ENCODE measurements at places on chromosomes 4 and X.

- DNase-seq = peak; percentile 37
Observed at GRCh38 chr4:77697860-77698590, 92.4 kb downstream of the CXCL13 start.

- no peak for DNase-seq
Observed at GRCh38 chr4:102616636-102617035, 115.5 kb downstream of the NFKB1 start.

GRCh38 chr4:21467551-21467950, 481.0 kb downstream of the KCNIP4 start:
- no peak for DNase-seq

GRCh38 chrX:116290359-116290758, 119.8 kb downstream of the AGTR2 start:
- DNase-seq = no peak

- no peak for DNase-seq
Observed at GRCh38 chr4:169054879-169055278, 44.8 kb upstream of the CBR4 start.

- DNase-seq = no peak
Observed at GRCh38 chr4:130591091-130591490, 1495.1 kb downstream of the C4orf33 start.

GRCh38 chr4:8675906-8676305, 83.3 kb downstream of the CPZ start:
- DNase-seq = no peak

- DNase-seq = no peak
Observed at GRCh38 chr4:28167411-28167810, 1306.8 kb downstream of the STIM2 start.

- no peak for DNase-seq
Observed at GRCh38 chrX:154419189-154419588, 7.8 kb downstream of the TAFAZZIN start.

- DNase-seq = no peak
Observed at GRCh38 chr4:153233761-153234371, 29.6 kb downstream of the TRIM2 start.

DNA sequence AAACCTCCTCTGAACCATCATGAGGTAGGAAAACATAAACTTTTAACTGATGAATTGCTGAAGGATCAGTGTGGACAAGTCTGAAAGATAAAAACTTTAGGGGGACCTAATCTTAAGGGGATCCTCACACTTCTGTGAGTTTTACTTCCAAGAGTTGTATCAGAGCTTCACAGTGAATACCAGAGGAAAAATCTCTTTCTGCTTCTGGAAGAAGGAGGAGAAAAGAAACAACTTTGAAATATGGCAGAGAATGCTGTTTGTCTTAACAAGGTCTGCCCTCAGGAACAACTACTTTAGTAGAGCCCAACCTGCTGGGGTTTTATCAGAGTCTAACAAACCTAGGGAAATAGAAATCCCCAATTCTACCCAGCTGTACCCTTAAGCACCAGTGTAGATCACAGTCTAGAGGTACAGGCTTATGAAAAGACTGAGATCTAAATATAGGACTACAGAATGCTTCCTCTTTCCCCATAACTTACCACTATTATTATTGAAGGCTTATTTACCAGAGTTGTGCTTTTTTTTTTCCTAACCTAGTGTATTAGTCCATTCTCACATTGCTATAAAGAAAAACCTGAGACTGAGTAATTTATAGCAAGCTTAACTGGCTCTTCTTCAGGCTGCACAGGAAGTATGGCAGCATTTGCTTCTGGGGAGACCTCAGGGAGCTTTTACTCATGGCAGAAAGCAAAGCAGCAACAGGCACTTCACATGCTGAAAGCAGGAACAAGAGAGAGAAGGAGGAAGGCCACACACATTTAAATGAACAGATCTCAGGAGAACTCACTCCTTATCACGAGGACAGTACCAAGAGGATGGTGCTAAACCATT, 167.9 kb downstream of the CAMK2D start:
- DNase-seq = no peak

DNA sequence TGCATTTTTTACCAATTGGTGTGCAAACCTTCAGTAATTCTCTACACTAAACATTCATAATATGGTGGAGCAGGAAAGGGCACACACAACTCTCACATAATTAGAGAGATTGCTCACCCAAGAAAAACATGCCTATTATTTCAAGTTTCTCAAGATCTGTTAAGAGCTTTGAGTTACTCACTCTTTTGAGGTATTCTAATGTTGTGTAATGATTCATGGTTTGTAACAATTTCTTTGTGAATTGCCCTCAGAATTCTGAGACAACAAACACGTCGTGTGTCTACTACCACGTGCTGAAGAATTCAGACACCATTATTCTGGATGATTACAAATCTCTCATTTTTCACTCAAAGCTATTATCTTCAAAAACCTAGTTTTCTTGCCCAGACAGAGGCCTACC, 82.8 kb downstream of the PDGFC start:
- no peak for DNase-seq

DNA sequence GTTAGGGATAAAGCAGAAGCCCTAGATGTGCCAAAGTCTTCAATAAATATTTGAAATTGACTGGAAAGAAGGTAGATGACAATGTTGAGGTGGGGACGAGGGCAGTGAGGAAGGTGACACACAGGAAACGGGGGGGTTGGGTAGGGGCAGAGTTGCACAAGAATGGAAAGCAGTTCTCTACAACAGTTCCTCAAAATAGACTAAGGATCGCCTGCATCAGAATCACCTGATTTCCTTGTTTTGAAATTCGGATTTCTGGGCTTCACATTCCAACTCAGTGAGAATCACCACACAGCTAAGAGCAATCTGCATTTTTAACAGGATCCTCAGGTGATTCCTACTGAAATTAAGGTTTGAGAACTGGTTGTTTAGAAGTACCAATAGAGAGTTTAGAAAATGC, 70.6 kb downstream of the ARFIP1 start:
- no peak for DNase-seq

GRCh38 chrX:574251-574650, 56.3 kb upstream of the SHOX start:
- no peak for DNase-seq

DNA sequence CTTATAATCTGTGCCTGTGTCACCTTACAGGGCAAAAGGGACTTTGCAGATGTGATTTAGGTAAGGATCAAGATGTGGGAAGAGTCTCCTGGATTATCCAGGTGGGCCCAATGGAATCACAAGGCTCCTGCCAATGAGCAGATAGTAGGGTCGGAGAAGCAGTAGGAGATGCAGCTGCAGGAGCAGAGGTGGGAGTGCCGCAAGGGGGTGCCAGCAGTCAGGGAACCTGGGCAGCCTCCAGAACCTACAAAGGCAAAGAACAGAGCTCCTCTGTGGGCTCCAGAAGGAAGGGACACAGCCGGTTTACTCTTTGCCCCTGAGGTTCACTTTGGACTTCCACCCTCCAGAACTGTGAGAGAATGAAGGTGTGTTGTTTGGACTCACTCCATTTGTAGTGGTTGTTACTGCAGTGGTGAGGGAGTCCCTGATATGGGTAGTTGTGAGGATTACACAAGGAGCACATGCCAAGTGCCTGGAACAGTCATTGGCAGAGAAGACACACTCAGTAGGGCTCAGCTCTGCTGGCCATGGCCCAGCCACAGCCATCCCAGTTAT, 318.5 kb downstream of the EVC2 start:
- no peak for DNase-seq

- DNase-seq = no peak
Observed at GRCh38 chrX:119389871-119390501, 9.2 kb upstream of the SLC25A43 start.

GRCh38 chr4:163540977-163541376, 46.5 kb downstream of the TMA16 start:
- DNase-seq = no peak

DNA sequence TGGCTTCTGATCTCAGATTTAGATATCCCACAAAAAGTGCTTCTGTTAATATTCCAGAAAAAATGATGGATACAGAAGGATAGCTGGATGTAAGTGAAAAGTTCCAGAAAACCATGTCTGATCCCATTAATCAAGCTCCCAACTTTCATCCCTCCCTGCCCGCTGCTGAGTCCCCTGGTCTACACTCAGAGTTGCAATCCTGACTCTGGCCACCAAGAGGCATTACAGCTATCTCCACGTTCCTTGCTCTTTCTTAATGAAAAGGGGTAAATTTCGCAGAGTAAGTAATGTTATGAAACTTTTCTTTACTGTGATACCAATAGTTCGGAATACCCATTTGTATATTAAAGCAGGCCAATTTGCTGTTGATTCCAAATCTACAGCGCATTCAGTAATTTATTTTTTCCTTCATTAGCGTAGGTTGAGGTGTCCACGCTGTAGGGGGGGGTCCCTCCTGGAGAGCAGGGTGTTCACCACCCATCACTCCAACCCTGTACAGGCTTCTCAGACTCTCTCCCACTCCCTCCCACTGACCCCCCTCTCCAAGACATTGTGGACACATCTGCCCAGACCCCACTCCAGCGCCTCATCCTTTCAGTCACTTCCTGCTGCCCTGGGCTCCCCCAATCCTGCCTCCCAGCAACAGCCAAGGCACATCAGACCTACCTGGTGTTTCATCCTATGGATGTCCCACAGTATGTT, 55.1 kb downstream of the RAB40A start:
- no peak for DNase-seq

GRCh38 chr4:73037057-73037456, 32.5 kb downstream of the COX18 start:
- DNase-seq = no peak

DNA sequence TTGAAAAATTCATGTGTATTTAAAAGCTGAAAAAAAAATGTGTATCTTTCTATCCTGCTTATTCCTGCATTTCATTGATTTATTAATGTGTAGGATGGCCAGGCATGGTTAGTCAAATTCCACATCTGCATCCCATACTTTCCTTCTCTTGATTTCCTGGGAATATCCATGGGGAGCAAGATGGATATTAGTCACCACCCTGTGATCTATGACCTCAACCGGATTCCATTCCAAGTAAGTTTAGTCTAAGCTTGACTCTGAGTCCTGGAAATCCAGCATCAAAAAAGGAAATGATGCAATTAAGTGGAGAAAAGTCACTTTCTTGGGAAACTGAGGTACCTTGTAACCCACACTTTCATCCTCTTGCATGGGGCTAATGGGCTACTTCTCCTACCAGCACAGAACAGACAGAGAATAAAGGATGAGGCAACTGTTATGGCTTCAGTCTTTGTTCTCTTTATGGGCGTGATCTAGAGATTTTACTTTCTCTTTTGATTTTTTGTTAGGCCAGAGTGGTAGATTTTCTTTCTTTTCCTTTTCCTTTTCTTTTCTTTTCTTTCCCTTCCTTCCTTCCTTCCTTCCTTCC, 17.1 kb upstream of the BEX4 start:
- DNase-seq = no peak

DNA sequence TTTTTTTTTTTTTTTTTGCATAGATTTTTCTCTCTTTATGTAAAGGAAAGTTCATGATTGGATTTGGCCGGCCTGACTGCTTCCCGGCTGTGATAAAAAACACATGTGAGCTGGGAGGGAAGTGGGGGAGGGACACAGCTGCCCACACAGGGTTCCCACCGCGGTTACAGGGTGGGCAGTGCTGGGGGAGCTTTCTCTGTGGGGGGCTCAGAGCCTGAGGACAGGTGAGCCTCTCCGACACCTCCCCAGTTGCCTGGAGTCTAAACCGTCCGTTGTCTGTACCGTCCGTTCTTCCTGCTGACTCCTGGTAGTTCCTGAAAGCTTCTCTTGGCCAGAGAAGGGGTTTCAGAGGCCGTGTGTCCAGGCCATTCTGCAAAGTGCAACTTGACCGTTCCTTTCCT, 21.8 kb downstream of the SHOX start:
- no peak for DNase-seq

- no peak for DNase-seq
Observed at GRCh38 chr4:10084651-10085358, 31.8 kb downstream of the WDR1 start.

DNA sequence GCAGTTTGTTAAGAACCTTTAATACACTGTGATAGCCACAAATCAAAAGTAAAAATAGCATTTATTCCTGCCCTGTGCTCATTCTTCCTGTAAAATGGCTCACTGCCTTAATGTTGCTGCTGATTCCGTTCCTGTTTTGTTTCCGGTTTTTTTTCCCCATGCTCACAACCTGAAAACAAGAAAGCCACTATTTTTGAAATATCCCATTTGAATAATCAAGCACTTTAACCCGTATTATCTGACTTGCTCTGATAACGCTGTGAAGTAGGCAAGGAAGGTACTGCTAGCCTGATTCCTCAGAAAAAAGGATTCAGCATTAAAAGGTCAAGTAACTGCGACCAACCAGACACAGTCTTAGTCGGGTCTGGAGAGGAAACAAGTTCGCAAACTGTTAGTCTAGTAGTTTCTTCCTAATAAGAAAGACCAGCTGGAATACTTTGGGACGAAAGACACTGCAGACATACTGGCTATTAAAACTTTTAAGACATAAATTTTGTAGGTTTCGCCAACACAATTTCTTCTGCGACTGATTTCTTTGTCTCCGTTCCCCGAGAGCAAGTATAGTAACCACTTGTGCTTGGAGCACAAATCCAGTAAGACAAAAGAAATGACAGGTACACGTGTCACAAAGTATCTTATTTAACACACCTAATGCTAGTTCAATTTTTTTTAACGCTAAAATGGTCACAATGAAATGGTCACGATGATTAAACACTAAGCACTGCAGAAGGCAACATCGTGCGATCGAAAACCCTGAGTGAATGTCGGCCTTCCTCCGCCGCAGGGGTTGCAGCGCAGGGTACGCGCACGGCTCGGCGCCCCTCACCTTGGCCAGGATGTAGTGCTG, 802 bp downstream of the COX18 start:
- peak; percentile 52 for DNase-seq

DNA sequence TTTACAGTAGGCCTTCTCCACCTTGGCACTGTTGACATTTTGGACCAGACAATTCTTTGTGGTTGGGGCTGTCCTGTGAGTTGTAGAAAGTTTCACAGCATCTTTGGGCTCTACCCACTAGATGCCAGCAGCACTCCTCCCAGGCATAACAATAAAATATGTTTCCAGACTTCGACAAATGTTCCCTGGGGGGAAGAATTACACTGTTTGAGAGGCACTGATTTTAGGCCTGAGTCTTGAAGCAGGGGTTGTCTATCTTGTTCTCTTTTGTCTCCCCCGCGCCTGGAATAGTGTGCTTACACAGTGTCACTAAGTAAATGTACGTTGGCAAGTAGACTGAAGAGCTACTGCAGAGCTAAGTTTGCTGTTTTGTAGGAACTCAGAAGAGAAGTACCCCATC, 254.4 kb upstream of the BOD1L1 start:
- no peak for DNase-seq

DNA sequence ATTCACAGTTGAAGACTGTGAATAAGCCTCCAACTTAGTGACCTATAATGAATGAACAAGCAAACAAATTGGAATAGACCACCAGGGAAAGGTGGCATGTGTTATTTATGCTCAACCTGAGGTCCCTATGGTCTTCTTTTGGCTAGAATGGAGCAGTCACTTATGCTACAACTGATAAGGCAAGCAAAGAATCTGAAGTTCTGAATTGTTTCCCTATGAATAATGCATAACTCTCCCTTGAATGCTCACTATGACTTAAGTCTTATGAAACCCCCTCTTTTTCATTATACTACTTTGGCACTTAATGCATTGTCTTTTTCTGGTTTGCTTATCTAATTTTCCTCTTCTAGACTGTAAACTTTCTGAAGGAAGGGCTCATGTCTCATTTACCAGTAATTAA, 2.6 kb downstream of the GIMD1 start:
- DNase-seq = no peak

Data from renal pelvis (tissue), 12 donors.